ENCODE measurements at places on chromosomes 2 and 18.

- no peak for DNase-seq
Observed at GRCh38 chr2:118810766-118811165, 36.7 kb downstream of the EN1 start.

- no peak for DNase-seq
Observed at GRCh38 chr2:111919794-111920608, 21.6 kb downstream of the MERTK start.

- no peak for DNase-seq
Observed at GRCh38 chr18:46421973-46422551, 235.0 kb downstream of the LOXHD1 start.

DNA sequence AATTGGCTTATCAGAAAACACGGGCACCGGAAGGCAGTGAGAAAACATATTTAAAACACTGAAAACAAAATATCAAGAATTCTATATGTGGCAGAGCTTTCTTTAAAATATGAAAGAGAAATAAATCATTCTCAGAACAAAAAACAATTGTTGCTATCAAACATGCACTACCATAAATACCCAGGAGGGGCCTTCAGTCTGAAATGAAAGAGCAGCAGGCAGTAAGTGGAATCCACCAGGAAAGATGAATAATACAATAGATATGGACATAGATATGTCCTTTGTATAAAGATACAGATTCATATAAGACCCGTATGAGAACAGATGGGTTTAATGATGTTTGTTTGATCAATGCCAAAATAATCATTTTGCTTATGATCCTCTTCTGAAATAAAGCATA lies 142.0 kb downstream of the TMEM18 start:
- no peak for DNase-seq

DNA sequence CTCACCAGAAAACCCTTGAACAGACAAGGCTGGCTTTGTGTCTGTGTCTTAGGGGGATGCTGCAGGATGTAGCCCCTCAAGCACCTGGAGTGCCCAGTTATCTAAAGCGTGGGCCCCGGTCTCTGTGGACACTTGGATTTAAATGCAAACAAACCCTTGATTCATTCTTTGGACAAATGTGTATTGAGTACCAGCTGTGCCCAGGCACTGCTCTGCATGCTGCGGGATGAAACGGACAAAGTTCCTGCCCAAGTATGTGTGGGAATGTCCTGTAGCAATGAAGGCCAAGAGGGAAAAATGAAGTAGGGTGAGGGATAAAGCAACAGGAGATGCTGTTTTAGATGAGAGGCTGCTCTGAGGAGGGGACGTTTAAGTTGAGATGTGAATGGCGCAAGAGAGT lies 53.9 kb downstream of the BOLA3 start:
- DNase-seq: no peak
